NCI-H748 treated with DMSO at 0.1 percent for 48 hours (cell line): ENCODE measurements at places on chromosomes 11 and 22.

DNA sequence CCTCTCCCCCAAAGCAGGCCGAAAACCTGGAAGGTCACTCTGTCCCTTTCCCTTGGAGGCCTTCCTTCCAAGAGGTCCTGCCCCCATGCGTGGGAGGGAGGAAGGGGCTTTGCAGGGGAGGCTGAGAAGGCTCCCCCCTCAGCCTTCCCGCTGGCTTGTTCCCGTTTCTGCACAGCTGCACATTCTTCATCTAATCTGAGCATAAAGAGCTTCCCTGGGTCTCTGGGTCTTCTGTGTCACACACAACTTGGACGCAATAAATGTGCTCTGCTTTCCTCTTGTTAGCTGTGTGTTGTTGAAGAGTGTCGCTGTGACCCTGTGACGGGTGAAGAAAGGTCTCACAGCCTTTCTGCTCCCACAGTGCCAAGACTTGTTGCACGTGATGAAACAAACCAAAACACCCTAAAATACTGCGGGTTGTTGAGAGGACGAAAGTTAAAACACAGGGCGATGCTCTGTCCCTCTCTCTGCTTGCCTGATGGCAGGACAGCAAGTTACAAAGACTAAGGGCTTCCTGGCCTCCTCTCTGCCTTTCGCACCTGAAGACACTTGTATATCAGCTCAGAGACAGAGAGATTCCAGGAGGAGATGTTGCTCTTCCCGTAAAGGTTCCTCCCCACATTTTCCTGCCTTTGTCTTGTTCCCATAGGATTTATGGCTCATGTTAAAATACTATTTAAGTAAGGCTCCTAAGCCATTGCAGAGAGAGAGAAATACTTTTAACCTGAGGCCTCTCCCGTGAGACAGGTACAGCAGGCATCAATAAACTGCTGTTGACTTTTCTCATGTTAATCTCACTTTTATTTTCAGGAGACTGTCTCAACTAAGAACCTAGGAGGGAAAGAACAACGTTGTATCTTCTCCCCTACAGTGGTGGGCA lies 15.4 kb upstream of the IFITM3 start:
- DNase-seq: no peak

DNA sequence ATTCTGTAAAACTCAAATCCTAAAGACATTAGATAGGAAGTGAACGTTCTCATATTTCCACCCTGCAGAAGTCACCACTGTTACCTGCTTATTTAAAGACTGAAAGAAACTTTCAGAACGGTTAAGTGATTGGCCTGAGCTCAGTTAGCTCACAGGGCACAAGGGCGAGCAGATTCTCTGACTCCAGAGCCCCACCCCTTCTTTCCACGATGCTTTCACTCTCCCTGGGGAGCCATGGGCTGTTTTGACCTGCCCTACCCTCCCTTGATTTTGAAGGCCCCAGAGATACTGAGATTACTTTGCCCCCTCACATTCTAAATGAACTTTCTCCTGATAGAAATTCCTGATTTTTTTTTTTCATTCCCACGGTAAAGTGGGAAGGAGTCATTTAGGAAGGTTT lies 33.9 kb downstream of the ARHGAP1 start:
- no peak for DNase-seq

DNA sequence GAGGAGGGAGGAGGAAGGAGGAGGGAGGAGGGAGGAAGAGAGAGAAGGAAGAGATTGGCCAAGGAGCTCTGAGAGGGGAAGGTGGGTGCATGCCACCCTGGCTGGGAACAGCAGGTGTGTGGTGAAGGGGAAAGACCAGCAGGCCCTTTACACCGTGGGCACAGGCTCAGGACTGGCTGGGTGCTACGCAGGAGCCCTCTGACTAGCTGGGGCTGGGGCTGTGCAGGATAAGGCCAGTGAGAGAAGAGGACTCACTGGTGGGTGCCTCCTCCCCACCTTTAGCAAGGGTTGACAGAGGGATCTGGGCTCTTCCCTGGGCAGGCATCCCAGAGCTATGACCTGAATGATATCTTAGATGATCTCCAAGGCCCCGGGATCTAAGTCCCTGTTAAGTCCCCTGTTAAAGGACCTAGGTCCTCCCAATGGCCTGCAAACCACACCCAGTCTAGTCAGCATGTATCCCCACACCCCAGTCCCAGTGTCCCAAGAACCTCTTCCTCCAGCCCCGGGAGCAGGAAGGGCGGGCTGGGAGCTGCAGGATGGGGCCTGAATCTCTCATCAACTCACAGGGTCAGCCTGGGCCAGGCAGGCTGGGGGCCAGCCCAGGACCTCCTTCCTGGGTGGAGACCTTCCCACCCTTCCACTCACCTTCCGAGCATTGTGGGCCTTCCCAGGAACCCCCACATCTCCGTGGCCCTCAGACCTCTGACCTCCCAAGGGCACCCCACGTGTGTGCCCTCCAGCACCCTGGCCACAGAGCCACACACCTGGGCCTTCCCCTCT lies 55.4 kb downstream of the CDKN1C start:
- DNase-seq: no peak

DNA sequence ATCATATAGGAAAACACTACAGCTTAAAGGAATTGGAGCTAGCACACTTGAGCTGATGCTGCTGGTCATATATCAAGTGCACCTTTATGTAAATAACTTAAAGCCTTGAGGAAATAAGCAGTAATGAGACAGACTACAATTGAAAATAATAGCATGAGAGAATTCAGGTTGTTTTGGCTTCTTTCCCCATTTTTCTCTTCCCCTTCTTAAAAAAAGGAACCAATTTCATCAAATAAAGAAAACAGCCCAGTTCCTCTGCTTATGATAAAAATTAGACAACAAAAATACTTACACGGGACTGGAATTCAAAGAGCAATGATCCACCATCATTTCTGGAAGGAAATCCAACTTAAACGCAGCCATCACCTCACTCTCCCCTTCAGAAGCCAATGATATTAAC lies 50.2 kb upstream of the RAPSN start:
- no peak for DNase-seq

- no peak for DNase-seq
Observed at GRCh38 chr11:111719379-111719778, 46.8 kb downstream of the PPP2R1B start.
